ENCODE measurements at places on chromosomes 12 and 14.

DNA sequence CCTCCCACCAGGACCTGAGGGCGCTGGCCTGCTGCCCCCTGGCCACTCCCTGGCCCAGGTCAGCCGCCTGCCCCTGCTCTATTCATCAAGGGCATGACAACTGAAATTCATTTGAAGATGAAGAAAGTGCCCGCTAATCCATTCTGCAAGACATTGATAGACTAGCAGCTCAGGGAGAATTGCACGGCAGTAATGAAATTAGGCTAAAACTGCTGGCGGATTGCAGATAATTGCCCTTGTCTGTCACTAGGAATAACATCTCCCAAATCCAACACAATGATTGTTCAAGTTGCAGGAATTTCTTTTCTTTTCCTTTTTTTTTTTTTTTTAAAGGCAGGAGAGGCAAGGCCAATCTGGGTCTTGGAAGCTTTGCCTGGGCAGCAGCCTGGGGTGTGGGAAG lies 44.5 kb downstream of the MVK start:
- no peak for DNase-seq

- no peak for DNase-seq
These were observed at the start of gene MIPOL1 for GRCh38 chr14:37197421-37198272. Gene MIPOL1, plus strand, starts transcription at chr14:37197937. Its CDS starts 49,952 bp downstream, at chr14:37247889.

- no peak for DNase-seq
These were observed 670.8 kb upstream of the FLRT2 start for GRCh38 chr14:84859116-84859515.

- no peak for DNase-seq
These were observed 9.2 kb upstream of the INF2 start for GRCh38 chr14:104680056-104680805.

- DNase-seq = no peak
These were observed 401.0 kb downstream of the TMEM121 start for GRCh38 chr14:105927096-105928060.

DNA sequence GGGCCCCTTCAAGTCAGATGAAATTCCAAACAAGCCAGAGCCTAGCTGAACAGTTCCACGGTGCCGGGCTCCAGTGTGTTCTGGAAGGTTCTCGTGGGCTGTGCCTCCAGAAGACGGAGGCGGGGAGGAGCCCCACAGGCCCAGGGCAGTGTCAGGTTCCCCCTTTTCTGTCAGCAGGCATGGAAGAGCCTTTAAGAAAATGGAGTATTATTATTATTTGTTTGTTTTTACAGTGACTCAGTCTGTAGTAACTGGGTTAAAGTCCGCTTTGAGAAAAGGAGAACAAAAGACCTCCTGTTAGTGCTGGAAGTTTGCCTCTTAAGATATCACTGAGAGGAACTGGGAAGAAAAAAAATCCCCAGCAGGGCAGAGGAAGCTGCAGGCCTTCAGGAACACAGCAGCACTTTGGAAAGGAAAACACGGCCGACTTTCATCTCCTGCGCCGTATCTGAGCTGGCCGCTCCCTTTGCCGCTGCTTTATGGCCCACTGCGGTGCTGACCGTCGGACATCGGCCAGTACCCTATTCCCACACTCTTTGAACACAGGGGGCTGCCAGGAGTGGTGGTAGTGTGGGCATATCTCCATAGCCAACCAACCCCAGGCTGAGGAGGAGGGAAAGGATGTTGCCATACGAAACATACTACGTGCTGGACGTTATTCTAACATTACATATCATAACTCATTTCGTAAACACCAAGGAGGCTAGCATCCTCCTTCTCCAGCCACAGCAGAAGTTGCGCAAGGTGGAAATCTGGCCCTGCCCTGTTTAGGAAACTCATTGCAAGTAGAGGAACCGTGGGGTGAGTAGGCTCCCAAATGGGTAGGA lies 194.0 kb downstream of the ZFP36L1 start:
- no peak for DNase-seq

GRCh38 chr14:105088812-105089745 lies 23.8 kb upstream of the GPR132 start:
- DNase-seq = no peak

- DNase-seq = no peak
These were observed 247.4 kb downstream of the GALC start for GRCh38 chr14:87745507-87746118.

- no peak for DNase-seq
These were observed 131.3 kb downstream of the SLC5A8 start for GRCh38 chr12:101078536-101079285.

GRCh38 chr12:92331383-92331782 lies 185.7 kb upstream of the BTG1 start:
- no peak for DNase-seq

- DNase-seq = peak; percentile 33
These were observed 21.9 kb upstream of the IFT81 start for GRCh38 chr12:110102255-110102654.

- no peak for DNase-seq
These were observed 530 bp upstream of the NYNRIN start for GRCh38 chr14:24398293-24398652.

DNA sequence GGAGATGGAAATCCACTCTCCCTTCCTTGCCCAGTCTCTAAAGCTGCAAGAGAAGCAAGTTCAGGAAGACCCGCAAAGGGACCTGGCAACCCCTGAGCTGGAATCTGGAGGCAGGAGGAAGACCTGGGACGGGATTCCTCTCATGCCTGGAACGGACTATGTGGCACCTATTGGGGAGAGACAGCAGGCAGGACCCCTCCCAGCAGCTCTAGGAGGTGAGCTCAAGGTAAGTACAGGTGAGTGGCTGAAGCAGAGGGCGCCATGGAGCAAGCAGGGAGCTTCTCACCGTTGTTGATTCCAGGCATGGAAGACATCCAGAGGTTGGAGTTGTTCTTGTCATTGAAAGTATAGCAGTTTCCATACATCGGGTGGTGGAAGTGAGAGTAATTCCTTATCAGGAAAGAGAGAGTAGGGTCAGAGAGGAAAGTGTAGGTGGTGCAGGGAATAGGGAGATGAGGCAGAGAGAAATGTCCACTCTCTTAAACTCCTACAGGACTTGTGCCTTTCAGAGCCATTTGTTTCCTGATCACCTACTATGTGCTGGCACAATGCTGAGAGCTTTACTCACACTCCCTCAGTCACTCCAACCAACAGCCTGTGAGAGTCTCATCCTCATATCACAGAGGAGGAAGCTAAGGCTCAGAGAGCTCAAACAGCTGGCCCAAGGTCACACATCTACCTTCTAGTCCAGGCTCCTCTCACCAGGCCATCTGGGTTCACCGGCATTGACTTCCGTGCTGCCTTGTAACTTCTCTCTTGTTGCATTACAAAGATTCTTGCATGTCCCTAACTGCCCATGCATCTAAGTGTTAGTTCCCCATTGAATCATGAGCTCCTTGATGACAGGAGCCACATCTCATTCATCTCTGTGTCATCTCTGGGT lies 13.9 kb upstream of the TNFRSF1A start:
- DNase-seq = no peak

GRCh38 chr12:72523754-72524153 lies 251.6 kb downstream of the TRHDE start:
- DNase-seq = no peak

DNA sequence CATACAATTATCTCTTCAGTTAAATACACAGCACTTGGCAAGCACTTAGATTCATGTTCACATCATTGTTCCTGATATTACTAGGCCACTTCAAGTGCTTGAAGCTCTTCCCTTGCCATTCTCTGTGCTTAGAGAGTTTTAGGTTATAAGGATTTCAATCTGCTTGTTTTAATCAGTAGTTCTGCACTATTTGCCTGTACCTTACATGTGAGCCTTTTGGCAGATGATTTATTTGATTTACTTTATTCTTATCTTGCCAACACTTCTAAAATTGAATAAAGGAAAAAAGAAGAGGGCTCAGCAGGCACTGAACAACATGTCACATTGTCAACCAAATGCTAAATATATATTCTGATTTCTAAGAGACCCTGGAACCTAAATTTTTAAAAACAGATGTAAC lies 363.8 kb upstream of the USP15 start:
- no peak for DNase-seq

- DNase-seq = no peak
These were observed 41.5 kb upstream of the ANKS1B start for GRCh38 chr12:100026241-100026640.

GRCh38 chr12:597926-598568 lies 65.2 kb downstream of the NINJ2 start:
- DNase-seq = no peak

- DNase-seq = no peak
These were observed 6.5 kb downstream of the CEBPE start for GRCh38 chr14:23112359-23113178.

DNA sequence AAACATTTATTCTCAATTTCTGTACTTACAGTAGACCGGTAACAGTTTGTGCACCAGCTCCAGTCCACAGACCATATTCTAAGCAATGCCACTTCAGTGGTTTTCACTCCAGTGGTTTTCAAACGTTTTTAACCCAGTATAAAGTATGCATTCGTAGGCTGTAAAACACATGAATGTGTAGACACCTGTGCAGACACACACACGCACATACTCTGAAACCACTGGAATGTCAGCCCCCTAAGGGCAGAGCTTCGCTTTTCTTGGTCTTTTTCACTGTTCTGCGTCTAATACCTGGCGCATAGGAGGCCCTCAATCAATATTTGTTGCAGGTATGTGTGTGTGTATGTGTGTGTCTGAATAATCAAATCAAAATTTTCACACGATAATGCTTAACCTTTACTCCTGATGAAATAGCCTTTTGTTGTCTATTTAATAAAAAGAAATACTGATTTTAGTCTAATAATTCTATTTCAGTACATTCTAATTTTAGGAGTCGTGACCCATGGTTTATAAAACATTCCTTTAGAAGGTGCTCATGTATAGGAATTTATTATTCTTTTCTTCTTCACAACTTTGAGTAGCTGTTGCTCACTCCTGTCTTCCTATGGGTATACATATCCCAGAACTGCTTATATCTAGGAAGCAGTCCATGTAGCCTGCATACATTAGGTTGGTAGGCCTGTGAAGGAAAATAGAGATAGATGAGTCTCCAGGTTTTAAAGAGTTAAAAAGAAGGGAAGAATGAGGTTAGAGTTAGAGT lies 73.6 kb upstream of the REP15 start:
- no peak for DNase-seq

DNA sequence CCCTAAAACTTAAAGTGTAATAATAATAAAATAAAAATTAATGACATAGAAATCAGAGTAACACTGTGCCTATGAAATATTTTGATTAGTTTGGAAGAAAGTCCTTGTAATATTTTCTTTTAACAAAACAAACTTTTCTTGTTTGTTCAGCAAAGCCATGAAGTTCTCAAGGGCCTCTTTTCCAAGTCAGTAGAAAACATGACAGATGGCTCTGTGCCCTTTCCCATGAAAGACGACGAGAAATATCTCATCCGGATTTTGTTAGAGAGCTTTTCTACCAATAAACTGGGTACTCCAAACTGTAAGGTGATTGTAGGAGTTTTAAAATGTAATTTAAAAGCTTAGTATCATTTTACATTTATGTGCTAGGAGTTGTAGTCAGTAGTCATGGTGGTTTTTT lies 54.5 kb upstream of the ASPG start:
- no peak for DNase-seq

GRCh38 chr12:112514926-112515642 lies 96.3 kb downstream of the PTPN11 start:
- no peak for DNase-seq

DNA sequence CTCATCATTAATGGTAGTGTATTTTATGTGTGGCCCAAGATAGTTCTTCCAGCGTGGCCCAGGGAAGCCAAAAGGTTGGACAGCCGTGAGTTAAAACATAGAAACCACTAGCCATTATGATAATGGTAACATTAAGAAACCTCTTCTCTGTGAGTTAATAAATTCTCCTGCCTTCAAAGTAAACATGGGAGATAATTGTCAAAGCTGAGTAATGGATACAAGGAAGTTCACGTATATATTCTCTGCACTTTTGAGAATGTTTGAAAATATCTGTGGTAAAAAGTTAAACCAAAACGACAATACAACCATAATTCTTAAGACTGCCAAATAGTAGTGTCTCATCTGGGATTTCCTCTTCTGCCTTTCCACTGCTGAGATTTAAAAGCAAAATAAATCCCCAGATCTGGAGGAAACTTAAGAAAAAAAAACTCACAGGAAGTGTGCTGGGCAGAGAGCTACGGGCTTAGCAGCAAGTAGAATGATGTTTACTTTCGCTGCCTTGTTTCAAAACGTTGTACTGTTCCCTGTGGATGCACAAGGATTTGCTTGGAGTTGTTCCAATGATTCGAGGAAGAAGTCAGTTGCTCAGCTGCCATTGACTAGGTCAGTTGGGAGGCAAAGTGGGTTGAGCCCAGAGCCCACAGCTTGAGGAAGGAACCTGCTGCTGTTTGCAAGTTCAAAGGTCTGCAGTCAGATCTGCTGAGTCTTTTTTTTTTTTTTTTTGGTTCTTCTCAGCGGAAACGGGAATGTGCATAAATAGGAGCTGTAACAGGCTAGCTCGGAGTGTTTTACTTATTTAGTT lies 1.7 kb downstream of the TPCN1 start:
- no peak for DNase-seq

- no peak for DNase-seq
These were observed 25.7 kb downstream of the SOAT2 start for GRCh38 chr12:53128780-53129569.

- DNase-seq = no peak
These were observed 152.5 kb upstream of the TMEM132C start for GRCh38 chr12:128114485-128114884.

- DNase-seq = no peak
These were observed 576.8 kb upstream of the TMEM132C start for GRCh38 chr12:127690161-127690560.

DNA sequence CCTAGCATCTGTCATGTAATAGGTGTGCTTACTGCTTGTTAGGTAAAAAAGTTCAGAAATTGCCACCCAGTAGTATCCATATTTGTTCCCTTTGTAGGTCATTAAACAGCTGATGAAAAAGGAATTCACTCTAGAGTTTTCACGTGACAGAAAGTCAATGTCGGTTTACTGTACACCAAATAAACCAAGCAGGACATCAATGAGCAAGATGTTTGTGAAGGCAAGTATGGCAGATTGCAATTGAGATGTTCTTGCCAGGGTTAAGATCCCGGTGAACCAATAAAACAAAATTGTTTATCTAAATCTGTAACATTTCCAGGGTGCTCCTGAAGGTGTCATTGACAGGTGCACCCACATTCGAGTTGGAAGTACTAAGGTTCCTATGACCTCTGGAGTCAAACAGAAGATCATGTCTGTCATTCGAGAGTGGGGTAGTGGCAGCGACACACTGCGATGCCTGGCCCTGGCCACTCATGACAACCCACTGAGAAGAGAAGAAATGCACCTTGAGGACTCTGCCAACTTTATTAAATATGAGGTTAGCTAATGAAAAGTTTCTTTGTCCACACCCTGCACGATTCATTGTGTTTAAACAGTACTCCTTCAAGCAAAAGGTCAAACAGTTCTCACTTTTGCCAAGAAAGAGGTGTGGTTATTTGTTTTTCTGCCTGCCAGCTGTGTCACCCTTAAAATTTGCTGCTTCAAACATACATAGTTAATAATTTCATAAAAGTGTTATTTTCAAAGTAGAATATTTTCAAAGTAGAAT lies 58.3 kb downstream of the ATP2A2 start:
- DNase-seq = no peak

DNA sequence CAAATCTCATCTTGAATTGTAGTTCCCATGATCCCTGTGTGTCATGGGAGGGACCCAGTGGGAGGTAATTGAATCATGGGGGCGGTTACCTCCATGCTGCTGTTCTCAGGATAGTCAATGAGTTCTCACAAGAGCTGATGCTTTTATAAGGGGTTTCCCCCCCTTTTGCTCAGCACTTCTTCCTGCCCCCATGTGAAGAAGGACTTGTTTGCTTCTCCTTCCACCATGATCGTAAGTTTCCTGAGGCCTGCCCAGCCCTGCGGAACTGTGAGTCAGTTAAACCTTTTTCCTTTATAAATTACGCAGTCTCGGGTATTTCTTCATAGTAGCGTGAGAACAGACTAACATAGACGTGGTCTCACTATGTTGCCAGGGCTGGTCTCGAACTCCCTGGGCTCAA lies 56.1 kb upstream of the EIF5 start:
- no peak for DNase-seq

All from activated naive CD4-positive, alpha-beta T cell treated with anti-CD3 and anti-CD28 coated beads, Interleukin-2, amount 50 U/mL, for 16 hours (primary cell).